ENCODE measurements at places on chromosomes 2 and 18. TPM values are rescaled to one million over a fixed set of nuclear protein-coding genes. Genes with fewer than 3 reads are reported as not detected.
A peak's percentile ranks its signal among the peaks of the same experiment; 100 is the strongest.

The RGPD3 gene
- 0.24 TPM for polyA plus RNA-seq

The PLGLB1 gene
- polyA plus RNA-seq, result 8.2 TPM

The MPHOSPH10 gene
- polyA plus RNA-seq, result 34.4 TPM

The ATP5MC3 gene
- 329 TPM for polyA plus RNA-seq

DNA sequence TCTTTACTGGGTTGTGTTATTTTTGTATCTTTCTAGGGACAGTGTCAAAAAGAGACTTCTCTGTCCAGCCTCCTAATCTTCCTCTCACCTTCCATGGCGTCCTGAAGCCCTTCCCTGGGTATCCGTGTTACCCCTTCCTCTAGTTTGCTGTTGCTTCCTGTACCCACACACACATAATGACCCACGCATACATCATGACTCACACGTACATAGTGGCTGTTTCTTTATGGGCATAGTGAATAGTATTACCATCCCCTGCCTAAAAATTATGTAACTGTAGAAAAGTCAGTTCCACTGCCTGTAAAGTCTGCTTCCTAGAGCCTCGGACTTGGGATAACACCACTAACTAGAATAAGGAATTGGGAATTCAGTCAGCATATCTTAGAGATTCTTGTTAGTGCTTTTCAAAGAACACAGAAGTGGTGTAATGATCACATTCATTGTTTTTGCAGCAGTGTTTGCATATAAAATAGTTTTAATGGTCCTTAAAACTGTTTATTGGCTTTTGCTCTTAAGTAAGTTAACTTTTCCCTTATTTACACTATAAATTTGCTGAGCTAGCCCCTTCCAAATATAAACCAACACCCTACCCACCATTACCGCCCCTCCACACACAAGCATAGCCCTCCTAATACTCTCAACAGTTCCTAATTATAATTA, 308.4 kb upstream of the RAB12 start:
- no peak overlapping the region for H3K4me3 ChIP-seq
- H3K27me3 ChIP-seq, result no peaks in the 10 kb centered on the region
- no peak for DNase-seq
- no peak overlapping the region for H3K27ac ChIP-seq
- no peaks in the 10 kb centered on the region for H3K4me1 ChIP-seq

DNA sequence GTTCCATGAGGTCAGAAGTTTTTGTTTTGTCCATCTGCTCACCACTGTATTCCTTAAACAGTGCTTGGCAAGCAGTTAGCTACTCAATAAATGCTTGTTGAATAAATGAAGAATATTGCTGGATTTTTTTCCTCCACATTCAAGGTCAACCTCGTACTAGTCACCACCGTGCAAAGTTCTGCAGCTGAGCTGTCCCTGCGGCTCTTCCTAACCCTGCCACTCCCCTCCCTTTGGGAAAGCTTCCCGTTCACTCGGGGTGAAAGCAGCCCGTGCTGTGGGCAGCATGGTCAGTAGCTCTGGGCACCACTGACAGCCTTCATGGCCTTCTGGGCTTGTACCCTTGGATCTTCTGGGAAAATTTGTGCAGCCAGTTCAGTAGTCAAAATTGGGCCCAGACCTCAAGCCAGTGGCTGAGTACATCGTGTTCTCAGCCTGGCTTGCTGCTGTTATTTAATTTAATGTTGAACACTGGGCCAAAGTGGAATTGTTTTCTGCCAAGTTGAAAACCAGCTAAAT, 469.3 kb upstream of the RAB12 start:
- H3K4me1 ChIP-seq, result no peaks in the 10 kb centered on the region
- H3K36me3 ChIP-seq, result no peaks in the 10 kb centered on the region
- H3K4me3 ChIP-seq, result no peak overlapping the region
- H3K27ac ChIP-seq, result no peak overlapping the region

DNA sequence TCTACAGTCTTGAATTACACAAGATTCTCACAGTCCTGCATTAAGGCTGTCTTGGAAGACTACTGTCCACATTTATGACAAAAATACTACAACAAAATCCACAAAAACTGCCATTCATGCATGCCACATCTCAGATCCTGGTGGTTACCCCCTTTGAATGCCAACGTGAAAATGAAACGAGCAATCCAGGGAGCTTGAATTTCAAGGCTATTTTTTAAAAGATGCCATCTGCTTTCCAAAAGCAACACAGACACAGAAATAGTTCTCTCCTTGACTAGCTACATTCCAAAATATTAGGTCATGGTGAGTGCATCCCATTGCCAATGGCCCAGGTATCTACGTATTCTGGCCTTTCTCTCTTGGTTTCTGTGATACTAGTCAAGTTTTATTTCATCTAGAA, 36.3 kb downstream of the IRS1 start:
- peaks cover 13% of the 10 kb centered on the region for H3K4me1 ChIP-seq
- no peak overlapping the region for H3K4me3 ChIP-seq
- peaks cover 6% of the 10 kb centered on the region for H3K36me3 ChIP-seq
- no peaks in the 10 kb centered on the region for H3K27me3 ChIP-seq

DNA sequence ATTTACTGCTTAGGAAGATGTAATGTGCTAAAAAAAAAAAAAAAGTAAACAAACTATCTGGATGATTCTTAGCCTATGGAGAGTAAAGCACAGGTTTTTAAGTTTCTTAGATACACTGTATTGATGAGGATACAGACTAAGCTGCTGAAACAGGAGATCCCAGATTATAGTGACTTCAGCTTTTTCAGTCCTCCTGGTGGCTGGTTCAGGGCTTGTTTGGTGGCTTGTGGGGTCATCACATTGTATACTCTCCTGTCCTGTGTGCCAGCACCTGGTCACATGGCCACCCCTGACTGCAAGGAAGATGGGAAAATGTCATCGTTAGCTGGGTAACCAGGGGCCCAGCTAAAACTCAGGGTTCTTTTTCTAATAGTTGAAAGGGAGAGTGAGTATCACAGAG, 31.4 kb downstream of the RAB31 start:
- no peaks in the 10 kb centered on the region for H3K36me3 ChIP-seq
- H3K27ac ChIP-seq, result no peak overlapping the region
- H3K27me3 ChIP-seq, result no peaks in the 10 kb centered on the region
- peaks cover 12% of the 10 kb centered on the region for H3K4me1 ChIP-seq

DNA sequence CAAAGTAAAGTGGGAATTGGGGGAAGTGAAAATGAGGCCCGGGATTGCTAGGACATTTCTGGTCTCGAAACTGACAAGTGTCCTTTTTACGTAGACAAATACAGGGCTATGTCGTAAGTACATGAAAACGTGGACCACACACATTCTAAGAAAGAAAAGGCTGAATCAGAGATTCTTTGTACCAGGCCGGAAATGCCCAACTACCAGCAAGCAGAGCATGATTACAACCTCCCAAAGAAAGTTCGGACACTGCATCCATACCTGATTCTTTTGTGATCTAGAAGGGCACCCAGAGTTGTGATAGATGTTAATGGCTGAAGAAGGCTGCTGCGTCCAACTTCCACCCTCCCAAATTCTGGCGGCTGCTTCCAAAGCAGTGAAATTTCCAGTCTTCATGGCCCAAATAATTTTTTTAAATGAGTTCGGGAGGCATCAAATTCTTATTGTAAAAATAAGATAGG, 1.7 kb downstream of the RBMS1 start:
- no peaks in the 10 kb centered on the region for H3K36me3 ChIP-seq
- H3K4me3 ChIP-seq, result peak overlapping the region; percentile 77
- peak overlapping the region; percentile 72 for H3K27ac ChIP-seq
- peaks cover 16% of the 10 kb centered on the region for H3K27me3 ChIP-seq
- peak; percentile 24 for DNase-seq

DNA sequence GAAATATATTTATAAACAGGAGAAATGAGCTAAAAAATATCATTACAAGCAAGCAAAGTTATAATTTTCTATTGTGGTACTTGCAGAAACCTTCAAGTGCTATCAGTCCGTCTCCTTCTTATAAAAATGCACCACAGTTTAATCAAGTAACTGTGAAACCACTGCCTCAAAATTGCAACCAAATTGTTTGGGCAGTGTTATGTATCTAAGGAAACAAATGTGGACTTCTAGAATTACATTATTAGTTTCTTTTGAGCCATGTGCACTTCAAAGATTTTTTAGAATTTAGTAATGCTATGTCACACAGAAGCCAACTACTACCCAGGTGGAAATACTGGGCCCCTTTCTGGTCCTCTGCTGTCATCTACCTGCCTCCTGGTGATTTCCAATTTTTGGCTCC, 495.6 kb downstream of the NYAP2 start:
- no peaks in the 10 kb centered on the region for H3K4me1 ChIP-seq
- H3K4me3 ChIP-seq, result no peak overlapping the region
- H3K27me3 ChIP-seq, result no peaks in the 10 kb centered on the region
- H3K36me3 ChIP-seq, result no peaks in the 10 kb centered on the region

- no peaks in the 10 kb centered on the region for H3K4me1 ChIP-seq
- H3K27me3 ChIP-seq, result no peaks in the 10 kb centered on the region
These were observed 142.2 kb downstream of the B3GNT2 start for GRCh38 chr2:62338111-62338510.

DNA sequence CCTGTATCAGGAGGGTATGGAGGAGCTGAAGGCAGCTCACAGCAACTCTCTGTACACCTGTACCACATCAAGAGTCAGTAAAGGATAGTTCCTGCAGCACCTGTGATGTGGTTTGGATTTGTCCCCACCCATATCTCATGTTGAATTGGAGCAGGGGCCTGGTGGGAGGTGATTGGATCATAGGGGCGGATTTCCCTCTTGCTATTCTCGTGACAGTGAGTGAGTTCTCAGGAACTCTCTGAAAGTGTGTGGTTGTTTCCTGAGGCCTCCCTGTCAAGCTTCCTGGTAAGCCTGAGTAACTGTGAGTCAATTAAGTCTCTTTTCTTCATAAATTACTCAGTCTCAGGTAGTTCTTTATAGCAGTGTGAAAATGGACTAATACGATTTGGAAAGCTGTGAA, 28.9 kb downstream of the OSBPL1A start:
- no peak overlapping the region for H3K27ac ChIP-seq
- no peaks in the 10 kb centered on the region for H3K27me3 ChIP-seq
- H3K36me3 ChIP-seq, result peaks cover 11% of the 10 kb centered on the region

DNA sequence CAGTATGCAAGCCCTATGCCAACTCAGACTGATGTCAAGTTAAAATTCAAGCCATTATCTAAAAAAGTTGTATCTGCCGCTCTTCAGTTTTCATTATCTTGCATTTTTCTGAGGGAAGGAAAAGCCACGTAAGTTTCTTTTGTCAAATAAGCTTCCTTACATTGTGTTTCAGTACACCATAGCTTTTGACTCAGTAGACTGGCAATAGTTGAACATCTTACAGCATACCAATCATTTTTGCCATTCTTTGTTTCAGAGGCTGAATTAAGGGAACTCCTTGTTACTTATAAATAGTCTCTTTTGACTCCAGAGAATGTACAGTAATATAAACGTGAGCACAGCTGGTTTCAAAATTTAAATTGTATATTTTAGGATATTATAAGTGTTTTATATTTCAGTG, 120.6 kb downstream of the EHBP1 start:
- H3K27ac ChIP-seq, result no peak overlapping the region
- DNase-seq, result no peak
- peaks cover 13% of the 10 kb centered on the region for H3K36me3 ChIP-seq

DNA sequence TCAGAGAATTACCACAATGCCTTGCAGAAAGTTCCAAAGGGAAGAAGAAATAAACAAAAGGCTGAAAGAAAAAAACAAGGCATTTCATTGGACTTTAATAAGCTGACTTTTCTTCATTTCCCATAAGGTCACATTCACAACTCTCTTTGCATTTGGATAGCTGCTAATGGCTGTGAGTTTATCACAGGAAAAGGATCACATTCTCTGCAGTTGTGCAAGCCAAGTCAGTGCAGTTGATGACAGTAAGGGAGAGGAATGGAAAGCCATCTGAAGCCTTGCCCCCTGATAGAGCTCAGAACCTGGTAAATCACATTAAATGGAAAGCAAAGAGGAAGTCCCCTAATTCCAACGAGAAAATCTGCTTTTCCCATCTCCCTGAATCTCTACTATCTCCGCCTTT, 950.6 kb downstream of the CNTNAP5 start:
- H3K4me3 ChIP-seq, result no peak overlapping the region
- H3K27me3 ChIP-seq, result no peaks in the 10 kb centered on the region
- DNase-seq, result no peak
- H3K27ac ChIP-seq, result no peak overlapping the region
- no peaks in the 10 kb centered on the region for H3K4me1 ChIP-seq

GRCh38 chr2:30421604-30422443, 25.2 kb upstream of the LCLAT1 start:
- no peak overlapping the region for H3K4me3 ChIP-seq
- H3K27me3 ChIP-seq, result no peaks in the 10 kb centered on the region
- peaks cover 6% of the 10 kb centered on the region for H3K4me1 ChIP-seq

DNA sequence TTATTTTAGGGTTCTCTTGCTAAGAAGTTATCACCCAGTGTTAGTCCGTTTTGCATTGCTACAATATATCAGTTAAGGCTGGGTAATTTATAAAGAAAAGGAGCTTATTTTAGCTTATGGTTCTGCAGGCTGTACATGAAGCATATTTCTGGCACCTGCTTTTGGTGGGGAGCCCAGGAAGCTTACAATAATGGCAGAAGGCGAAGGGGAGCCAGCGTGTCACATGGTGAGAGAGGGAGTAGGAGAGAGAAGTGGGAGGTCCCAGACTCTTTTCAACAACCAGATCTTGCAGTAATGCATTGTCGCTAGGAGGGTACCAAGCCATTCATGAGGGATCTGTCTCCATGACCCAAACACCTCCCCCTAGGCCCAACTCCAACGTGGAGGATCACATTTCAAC, 688.8 kb upstream of the PIK3C3 start:
- H3K4me1 ChIP-seq, result no peaks in the 10 kb centered on the region
- H3K27ac ChIP-seq, result no peak overlapping the region
- H3K36me3 ChIP-seq, result no peaks in the 10 kb centered on the region
- H3K27me3 ChIP-seq, result no peaks in the 10 kb centered on the region
- no peak for DNase-seq

- no peak overlapping the region for H3K27ac ChIP-seq
- H3K27me3 ChIP-seq, result no peaks in the 10 kb centered on the region
- H3K4me1 ChIP-seq, result peaks cover 12% of the 10 kb centered on the region
- H3K4me3 ChIP-seq, result no peak overlapping the region
- DNase-seq, result no peak
- H3K36me3 ChIP-seq, result no peaks in the 10 kb centered on the region
These were observed 109.5 kb downstream of the RAPGEF4 start for GRCh38 chr2:172845028-172845630.

DNA sequence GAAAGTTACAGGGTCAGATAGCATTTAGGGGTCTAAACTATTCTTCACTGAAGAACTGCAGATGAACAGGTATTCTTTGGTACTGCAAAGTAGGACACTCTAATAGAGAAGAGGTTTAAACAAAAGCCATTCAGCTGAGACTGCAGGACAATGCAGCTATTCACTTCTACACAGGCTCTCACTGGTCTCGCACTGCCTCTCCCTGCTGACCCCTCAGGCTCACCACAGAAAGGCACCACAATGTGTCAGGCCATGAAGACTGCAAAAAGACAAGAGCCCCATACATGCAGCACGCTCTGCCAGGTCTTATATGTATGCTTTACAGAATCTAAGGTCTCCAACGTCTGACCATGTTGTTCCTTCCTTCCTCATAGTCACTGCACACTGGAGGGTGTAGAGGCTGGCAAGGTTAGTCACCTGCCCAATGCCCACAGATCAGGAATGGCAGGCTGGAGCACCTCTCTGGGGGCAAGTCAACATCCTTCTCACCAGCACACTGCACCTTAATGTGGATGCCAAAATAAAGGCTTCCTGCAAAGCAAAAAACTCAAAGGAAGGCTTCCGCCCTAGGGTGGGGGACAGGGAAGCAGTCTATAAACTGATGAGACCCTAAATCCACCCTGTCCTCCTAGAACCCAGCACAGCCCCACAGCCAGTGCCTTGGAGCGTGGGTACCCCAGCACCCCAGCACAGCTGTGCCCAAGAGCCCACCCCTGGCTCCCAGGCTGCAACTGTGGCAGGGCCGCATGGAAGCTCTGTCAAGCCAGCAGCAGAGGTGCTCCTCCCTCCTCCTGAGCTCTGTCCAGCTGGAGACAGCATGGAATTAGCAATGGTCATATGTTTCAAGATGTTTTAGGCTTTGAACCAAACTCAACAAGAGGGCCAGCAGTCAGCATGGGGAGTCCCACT, 10.7 kb upstream of the RNU4ATAC start:
- H3K27me3 ChIP-seq, result no peaks in the 10 kb centered on the region
- H3K4me3 ChIP-seq, result no peak overlapping the region
- DNase-seq, result no peak
- peaks cover 62% of the 10 kb centered on the region for H3K36me3 ChIP-seq
- H3K27ac ChIP-seq, result no peak overlapping the region
- peaks cover 3% of the 10 kb centered on the region for H3K4me1 ChIP-seq

Measured in large intestine (tissue), 12 donors.